Endodermal cell (in vitro differentiated cells): ENCODE measurements at places on chromosomes 7 and 10. TPM values are rescaled to one million over a fixed set of nuclear protein-coding genes. Genes with fewer than 3 reads are reported as not detected.

Gene CHCHD2
- total RNA-seq: 44.4 and 44.7 TPM in 2 replicates

Gene HBP1
- total RNA-seq: 39.3 to 71.7 TPM (median 40.0 TPM) in 3 replicates

Gene KIF20B
- 26.5 to 46.5 TPM (median 43.7 TPM) in 3 replicates for total RNA-seq

Gene PTER
- total RNA-seq: 3.4 to 8.9 TPM (median 8.3 TPM) in 3 replicates

Gene PROSER2
- total RNA-seq: 9.8 to 18.9 TPM (median 17.2 TPM) in 3 replicates

Gene GALNT17
- 60.4 to 108 TPM (median 63.4 TPM) in 3 replicates for total RNA-seq

Gene NPTX2
- total RNA-seq: 0.97 and 1.3 TPM in 2 replicates

Gene SFRP5
- total RNA-seq: 1.3 and 1.8 TPM in 2 replicates

Gene OR2A42
- not detected in 3 replicates for total RNA-seq

Gene PODXL
- total RNA-seq: 701 to 767 TPM (median 717 TPM) in 3 replicates

Gene TLX1
- total RNA-seq: 0.38 TPM in 1 of 3 replicates, not detected in the others

Gene MRC1
- 0.08 TPM in 1 of 3 replicates, not detected in the others for total RNA-seq

Gene HOXA5
- not detected in 3 replicates for total RNA-seq

Gene SOSTDC1
- total RNA-seq: 0.09 and 0.13 TPM in 2 replicates

Gene NYAP1
- 7.2 and 9.3 TPM in 2 replicates for total RNA-seq

Gene CYP2C19
- not detected in 3 replicates for total RNA-seq

Gene CCZ1
- 100 to 169 TPM (median 138 TPM) in 3 replicates for total RNA-seq

Gene HOXA3
- not detected in 2 replicates for total RNA-seq

Gene BICC1
- total RNA-seq: 0.34 and 0.40 TPM in 2 replicates

Gene ASZ1
- not detected in 3 replicates for total RNA-seq

Gene EBLN1
- not detected in 2 replicates for total RNA-seq

Gene TMEM229A
- total RNA-seq: 1.5 and 2.1 TPM in 2 replicates

Gene AGR3
- not detected in 2 replicates for total RNA-seq

Gene SPDYE6
- total RNA-seq: not detected in 2 replicates
